ENCODE measurements at places on chromosomes 2 and 18. TPM values are rescaled to one million over a fixed set of nuclear protein-coding genes. Genes with fewer than 3 reads are reported as not detected.

DNA sequence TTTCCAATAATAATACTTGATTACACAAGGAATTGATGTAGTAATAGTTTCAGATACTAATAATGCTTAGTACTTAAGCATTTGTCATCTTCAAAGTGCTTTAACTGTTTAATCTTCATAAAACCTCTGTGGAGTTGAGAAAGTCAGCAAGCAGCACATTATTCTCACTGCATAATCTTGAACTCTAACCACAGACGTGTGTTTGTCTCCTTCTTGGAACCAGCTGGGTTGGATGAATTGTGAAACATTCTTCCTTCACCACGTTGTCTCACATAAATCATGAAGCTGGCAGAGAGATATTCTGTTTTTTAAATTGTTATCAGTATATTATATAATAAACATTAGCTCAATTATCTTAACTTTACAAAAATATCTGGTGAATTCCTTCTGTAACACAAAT is 55.1 kb upstream of the LDAH start:
- DNase-seq, result no peak

DNA sequence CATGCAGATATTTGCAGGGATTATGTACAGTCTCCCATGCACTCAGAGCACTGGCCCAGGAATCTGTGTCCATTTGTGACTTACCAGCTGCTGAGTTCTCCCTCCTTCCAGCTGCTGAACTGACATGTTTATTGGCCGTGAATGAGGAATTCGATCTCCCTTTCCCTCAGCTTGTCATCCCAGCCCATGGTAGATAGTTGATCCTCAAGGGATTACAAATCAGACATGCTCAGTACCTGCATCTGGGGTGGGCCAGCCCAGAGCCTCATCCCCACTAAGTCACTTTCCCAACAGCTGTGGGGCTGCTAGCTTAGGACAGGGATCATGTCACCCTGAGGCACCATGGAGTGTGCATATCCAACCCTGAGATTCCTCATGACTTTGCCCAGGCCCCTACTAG is 1284.9 kb upstream of the LRRTM1 start:
- DNase-seq, result no peak

DNA sequence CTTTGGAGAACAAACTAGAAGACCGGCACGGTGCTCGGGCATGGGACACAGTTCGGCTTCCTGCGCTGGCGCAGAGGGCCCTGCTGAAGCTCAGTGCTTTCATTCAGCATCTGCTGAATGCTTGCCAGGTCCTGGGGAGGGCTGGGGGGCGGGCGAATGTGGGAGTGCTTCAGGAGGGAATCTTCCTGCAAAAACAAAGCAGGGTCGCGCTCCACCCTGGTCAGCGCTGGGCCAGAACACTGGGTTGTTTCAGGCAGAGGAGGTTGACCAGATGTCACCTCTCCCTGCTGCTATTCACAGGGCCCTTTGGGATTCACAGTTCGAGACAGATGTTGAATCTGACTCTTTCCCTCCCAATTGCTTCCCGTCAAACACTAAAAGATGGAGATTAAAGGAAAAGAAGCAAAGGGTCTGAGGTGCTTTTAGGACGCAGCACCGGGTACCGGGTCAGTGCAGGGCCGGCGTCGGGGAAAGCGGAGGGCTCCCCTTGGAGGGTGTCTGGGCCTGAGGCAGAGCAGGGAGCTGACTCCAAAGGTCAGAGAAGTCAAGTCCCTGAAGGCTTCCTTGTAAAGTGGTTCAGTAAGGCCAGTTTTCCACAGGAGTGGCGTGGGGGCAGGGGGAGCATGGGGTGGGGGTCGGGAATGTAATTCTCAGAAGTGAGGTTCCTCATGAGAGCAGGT is 82.1 kb upstream of the PXDN start:
- DNase-seq, result no peak

- DNase-seq, result no peak
Observed at GRCh38 chr2:147945660-147946059, 74.9 kb downstream of the ORC4 start.

DNA sequence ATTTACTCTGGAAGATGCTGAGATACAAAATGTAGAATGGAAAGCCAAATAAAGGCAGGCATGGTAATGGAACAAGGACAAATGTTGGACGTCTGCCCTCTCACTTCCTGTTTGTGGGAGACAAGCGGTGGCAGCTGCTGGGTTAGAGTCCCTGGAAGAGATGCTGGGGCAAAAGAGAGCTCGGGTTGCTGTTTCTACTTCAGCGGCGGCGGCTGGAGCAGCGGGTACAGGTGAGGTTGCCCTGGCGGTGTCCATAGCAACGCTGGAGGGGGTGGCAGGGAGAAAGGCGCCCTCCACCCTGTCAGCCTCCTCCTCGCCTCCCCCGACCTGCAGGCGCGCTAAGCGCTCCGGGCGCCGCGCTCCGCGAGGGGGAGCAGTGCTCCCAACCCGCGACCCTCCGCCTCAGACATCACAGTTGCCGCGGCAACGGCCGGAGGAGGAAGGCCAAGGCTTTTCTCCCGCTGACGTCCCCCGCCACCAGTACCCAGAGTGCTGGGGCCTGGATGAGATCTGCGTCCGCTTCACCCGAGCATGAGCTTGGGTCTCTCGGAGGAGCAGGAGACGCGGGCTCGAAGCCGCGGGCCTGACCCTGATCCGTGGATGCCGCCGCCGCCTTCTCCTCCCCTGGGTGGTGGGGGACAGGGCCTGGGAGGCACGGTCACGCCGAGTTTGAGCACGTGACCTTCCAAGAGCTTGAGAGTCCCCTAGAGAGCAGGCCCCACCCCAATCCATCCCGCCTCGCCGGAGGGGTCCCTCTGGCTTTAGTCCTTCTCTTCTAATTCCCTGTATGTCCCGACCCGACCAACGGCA is 65.6 kb downstream of the NOL4 start:
- peak; percentile 87 for DNase-seq

GRCh38 chr2:10224734-10225133 is 78.0 kb upstream of the HPCAL1 start:
- no peak for DNase-seq

DNA sequence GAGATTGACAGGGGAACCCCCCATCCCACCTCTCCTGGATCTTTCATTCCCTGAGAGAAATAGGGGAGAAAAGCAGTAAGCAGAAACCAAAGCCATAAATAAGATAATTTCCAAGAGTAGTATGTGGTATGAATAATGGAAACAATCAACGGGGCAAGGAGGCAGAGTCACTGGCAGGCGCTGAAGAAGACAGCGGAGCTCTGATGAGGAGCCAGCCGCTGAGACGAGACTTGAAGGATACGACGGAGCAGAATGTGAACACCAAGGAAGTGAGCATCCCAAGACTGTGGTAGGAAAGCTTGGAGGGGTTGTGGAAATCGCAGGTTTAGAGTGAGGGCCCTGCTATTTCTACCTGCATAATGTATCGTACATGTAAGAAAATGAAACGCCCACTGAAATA is 93.6 kb upstream of the CBLN2 start:
- DNase-seq, result no peak

PTPN2 gene
- total RNA-seq, result 29.8 TPM

FAM98A gene
- 21.8 TPM for total RNA-seq

FKBP1B gene
- total RNA-seq, result 52.0 TPM

C1QL2 gene
- not detected for total RNA-seq

STAT4 gene
- total RNA-seq, result not detected

ACTG2 gene
- total RNA-seq, result not detected

All from G401 (cell line).